ENCODE measurements at places on chromosomes 5 and 9. TPM values are rescaled to one million over a fixed set of nuclear protein-coding genes. Genes with fewer than 3 reads are reported as not detected.

GRCh38 chr9:15416880-15417279, 5.8 kb upstream of the SNAPC3 start:
- no peak for DNase-seq

DNA sequence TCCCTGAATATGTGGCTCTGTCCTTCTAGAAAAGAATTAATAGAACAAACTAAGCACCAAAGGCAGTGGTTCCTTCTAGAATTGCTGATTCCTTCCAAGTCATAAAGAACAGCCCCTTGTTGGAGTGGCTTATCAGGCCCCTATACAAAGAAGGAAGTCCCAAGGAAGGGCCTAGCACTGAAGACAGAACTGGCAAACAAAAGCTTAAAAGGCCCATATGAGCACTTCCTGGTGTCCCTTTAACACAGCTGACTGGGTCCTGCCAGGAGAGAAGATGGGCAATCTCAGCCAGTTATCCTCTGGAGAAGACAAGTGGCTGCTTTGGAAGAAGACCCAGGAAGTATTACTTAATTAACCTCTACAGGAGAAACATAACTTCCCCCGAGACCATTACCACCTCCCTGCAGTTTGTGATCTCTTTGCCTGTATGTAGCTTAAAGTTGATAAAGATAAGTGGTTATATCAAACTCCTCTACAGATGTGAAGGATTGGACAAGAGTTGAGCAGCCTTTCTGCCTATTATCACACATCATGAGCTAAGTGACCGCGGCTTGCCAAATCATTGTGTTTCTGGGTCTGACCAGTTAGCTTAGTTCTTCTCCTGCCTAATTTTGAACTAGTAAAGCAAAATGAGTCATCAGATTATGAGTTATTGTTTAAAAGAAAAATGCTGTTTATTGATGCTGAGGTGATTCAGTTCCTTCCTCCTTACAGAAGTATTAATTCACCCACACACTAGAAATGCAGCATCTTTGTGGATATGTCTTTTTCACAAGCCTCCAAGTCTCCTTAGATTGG, 13.3 kb upstream of the STING1 start:
- DNase-seq: no peak

PPP6C gene
- 22.1 TPM for total RNA-seq

DNA sequence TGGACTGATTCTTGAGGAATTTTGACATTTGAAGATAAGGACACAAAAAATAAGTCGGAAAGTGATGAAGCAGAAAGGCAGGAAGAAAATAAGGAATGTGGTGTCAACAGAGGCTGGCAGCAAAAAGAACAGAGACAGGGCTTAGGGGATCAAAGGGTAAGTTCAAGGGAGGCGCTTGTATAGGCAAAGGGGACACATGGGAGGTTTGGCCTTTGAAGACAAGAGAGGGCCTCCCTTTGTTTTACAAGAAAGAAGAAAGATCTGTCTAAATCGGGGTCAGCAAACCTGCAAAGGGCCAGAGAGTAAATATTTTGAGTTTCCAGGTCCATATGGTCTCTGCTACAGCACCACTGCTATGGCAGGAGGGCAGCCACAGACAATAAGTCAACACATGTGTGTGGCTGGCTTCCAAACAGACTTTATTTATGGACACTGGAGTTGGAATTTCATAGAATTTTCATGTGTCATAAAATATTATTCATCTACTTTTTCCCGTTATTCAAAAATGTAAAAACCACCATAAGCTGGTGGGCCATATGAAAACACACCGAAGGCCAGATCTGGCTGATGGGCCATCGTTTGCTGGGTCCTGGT, 112.0 kb upstream of the FBXL7 start:
- no peak for DNase-seq

GRCh38 chr9:122498883-122499288, 11.7 kb upstream of the OR1J2 start:
- no peak for DNase-seq

GRCh38 chr5:139475865-139476617, 5.2 kb downstream of the SMIM33 start:
- no peak for DNase-seq

ARHGEF37 gene
- 11.9 TPM for total RNA-seq

DNA sequence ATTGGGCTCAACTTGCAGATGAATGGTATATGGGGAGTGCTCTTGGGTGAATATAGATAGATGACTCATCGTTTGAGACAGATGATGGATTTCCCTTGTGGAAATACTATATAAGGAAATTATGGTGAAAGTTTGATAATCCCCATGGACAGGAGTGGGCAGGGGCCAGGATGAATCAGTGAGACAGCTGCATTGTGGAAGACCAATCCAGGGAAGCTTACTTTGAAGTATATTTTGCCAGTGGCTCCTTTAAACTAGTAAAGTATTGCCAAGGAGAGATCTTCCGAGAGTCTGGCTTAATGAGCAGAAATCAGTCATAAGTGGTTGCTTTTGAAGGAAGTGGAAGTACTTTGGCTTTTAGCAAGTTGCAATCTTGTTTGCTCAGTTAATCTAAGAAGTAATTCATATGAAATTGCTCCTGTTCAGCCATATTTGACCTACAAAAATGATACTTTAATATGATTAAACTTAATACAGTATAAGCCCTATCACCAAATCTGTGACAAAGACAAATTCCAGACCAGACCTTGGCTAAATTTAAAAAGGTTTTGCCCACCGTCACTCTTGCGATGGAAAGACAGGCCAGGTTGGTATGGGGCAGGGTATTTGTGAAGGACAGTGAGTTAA, 9.3 kb upstream of the TNC start:
- DNase-seq: no peak

- DNase-seq: no peak
Measured at GRCh38 chr5:79509244-79509885, 4.6 kb downstream of the HOMER1 start.

Data from esophagus muscularis mucosa (tissue), 4 donors.